ENCODE measurements at places on chromosomes 11 and 22.

DNA sequence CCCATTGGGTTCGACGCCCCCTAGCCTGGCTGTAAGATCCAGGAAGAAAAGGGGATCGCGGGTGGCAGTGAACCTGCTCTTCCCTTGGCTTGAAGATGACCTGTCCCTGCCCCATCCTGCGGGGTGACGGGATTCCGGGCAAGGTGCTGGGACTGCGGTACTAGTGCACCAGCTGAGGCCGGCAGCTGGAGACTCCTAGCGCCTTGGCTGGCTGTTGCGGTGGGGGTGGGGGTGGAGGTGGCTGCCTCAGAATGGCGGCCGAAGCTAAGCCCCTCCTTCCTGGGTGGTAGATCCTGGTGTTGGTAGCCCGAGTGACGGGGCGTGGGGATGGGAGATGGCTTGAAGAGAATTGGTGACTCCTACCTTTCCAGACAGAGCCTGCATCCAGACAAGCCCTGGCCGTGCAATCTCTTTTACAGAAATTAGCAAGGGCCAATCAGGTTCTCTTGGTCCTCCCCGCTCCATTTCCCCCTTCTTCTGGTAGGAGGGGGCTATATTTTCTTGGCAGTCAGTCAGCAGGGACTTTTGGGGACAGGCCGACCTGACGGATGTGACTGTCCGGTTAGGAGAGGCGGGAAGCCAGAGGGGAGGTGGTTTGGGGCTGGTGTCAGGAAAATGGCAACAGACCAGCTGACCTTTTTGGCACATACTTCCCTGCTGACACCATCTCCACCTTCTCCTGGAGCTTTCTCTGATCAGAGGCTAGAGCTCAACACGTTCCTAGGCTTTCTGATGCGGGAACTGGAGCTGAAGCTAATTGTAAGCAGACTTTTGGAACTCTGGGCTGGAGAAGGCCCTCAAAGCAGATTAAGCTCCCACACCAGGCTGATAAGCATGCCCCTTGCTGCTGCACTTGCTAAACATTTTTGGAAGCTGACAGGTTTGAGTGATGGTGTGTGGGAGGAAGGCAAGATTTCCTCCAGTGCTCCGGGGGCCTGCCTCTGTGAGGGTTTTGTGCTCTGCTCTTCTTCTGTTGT is 2.0 kb downstream of the NAV2 start:
- DNase-seq = peak; percentile 40

DNA sequence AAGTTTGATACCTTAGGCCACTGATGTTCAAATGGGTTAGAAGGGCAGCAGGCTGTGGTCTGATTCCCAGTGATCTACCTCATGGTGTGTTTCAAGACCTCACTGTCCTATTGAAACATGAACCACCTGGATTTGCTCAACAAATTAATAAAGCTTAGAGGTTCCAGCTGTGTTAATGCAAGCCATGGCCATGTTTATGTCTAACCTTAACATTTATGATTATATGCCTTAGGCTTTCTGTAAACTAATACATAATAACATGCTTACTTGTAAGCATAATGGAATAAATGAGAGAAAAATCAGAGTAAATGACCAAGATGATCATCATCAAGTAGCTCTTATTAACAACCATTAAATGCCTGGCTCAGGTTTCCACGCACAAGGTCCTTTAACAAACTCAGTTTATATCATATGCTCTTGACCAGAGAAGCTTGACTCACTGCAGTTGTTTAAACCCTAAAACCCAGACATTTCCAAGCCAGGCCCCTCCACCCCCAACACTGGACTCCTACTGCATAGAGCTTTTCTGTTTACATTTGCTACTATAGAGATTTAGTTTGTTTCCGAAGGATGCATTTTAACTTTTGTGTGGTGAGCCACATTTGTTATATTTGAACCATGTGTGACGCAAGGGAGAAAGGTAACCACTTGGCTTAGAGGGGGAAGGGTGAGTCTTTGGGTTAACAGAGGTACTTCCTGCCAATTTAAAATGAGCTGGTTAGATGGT is 43.7 kb downstream of the KREMEN1 start:
- DNase-seq = no peak

DNA sequence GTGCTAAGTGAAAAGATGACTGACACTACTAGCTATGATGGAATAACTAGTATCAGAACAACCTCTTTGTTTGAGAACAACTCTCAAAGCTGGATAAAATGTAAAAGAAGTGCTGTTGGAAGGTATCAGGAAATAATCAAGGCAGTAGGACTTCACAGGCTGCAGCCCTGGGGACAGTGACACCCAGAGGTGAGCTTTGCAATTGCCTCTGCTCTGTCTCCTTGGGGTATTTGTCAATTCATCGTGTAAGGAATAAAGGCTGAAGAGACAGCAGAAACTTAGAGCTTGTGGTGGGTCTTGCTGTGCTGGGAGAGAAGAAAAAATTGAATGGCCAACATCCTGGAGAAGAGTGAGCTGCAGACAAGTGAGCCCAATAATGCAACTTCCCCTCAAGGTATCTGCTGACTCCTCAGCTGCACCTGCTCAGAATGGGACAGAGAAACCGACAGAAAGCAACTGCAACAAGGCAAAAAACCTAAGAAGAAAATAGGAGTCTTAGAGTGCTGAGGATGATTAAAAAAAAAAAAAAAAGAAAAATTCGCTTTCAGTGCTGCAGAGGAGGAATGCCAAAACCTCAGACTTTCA is 141.1 kb downstream of the RCN1 start:
- no peak for DNase-seq

DNA sequence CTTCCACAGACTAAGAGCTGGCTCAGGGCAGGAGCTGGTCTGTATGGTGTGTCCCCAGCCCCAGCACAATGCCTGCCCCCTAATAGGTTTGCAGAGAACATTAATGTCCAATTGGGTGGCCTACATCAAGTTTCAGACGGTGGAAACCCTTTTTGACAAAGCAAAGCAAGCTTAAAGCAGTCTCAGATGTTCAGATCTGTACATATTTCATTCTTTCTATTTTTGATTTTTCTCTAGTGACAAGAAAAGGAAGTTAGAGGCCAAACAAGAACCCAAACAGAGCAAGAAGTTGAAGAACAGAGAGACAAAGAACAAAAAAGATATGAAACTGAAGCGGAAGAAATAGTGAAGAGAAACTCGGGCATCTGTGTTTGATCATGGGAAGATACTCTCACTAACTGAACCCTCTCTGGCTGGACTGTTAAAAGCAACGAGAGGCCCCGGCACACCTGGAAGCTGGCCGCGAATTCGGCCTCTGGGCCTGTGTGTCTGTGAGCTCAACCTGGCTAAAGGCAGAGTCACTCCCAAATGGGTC is 40.5 kb downstream of the NAT10 start:
- DNase-seq = no peak

DNA sequence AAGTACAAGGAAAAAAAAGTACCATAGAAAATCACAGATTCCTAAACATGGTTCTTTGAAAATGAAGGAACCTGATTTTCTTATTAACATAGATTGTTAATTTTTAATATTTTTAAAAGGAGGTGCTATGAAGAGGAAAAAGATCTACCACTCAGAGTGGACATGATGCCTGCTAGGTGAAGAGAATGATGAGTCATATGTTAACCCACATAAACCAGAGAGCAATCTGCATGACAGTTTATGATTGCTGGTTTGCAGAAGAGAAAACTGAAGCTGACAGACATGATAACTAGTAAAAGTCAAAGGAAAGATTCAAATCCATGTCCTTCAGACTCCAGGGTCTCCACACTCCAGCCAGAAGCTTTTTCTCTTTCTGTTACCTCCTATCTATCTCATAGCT is 1231.7 kb downstream of the LRRC4C start:
- no peak for DNase-seq

- DNase-seq = no peak
Measured at GRCh38 chr11:104164028-104164520, at the start of gene PDGFD. Gene PDGFD (minus strand): TSS chr11:104164147.

GRCh38 chr22:50167689-50168489 is 2.6 kb upstream of the PANX2 start:
- DNase-seq = no peak

DNA sequence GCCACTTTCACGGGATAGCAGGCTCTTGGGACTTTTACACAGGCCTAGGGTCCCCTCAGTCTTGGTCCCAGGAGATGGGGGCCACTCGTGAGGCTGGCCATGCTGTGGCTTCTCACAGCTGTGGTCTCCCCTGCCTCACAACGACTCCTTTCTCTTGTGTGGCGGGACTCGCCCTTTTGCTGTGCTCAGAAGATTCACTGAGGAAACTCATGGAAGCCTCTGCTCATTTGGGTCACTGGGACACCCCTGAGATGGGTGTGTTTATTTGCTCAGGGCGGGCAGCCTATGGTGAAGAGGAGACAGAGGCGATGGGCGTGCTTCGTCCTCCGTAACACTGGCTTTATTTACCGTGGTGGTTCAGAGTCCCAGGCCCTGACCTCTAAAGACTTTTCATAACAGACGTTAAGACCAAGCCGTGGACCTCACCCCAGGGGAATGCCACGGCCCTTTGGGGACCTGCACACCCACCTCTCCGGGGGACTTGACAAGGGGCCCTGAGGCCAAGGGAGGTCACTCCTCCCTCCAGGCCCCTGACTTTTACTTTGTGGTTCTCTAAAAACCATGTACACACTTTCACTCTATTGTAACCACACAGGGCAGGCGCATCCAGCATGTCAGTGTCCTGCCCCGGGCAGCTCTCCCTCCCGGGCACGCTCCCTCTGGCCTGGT is 15.5 kb downstream of the TEF start:
- DNase-seq = no peak

All from cerebellar nuclear complex (tissue), 1 donor.